ENCODE measurements at places on chromosomes 1 and 21.

GRCh38 chr21:45164124-45164511 lies 89.7 kb downstream of the ADARB1 start:
- no peak for DNase-seq

GRCh38 chr1:106721790-106722189 lies 334.7 kb upstream of the PRMT6 start:
- peak; percentile 23 for DNase-seq

DNA sequence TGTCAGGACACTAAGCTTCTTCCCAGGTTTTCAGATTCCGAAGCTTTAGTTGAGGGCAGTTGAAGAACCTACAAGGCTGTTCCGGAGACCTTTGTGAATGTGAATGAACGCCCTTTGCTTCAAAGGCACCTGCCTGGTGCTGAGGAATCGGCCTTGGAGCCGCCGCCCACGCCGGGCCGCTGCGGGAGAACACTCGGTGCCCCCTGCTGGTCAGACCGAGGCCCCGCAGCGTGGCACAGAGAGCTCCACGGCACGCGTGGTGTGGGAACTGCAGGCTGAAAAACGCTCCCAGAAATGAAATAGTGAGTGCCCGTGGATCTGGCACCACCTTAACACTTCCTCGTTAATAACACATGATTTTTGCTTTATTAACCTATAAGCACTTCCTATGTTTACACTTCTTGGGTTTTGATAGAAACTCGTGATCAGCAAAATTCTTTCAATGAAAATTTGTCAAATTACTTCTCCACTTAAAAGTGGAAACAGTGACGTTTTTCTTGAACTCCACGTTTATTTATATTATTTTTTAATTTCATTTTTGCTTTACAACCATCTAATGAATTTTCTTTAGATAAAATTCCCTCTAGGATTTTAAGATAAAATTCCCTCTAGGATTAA lies 460.6 kb downstream of the DSCAM start:
- DNase-seq, result peak; percentile 62

DNA sequence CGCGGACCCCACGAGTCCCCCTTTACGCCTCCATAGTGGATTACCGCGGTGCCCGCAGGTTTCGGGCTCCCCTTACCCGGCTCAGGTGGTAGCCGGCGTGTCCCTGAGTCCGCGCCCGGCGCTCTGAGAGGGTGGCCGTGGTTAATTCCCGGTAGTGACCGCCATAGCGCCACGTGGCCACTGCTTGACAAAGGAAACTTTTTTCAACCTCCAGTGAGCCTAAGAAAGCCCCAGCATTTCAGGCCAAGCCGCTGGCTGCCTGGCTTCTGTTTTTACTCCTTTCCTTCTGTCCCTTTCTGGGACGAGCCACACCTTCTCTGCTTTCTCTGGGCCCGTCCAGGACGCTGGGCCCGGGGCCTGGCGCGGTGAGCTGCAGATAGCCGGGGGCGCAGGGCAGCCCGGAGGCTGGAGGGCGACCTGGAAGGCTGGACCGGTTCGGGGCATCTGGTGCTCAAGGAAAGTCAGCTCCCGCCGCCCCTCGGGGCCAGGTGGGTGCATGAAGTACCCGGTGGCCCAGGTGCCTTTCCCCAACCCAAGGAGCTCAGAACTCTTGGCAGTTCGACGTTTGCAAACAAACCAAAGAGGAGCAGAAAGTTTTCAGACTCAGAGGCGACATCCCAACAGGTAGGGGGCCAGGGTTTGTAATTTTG lies 540 bp upstream of the C1orf198 start:
- DNase-seq, result peak; percentile 51

GRCh38 chr1:6560267-6560666 lies 5.2 kb downstream of the TAS1R1 start:
- no peak for DNase-seq

- no peak for DNase-seq
Measured at GRCh38 chr1:79638382-79638781, 631.9 kb upstream of the ADGRL4 start.

GRCh38 chr1:243733670-243734307 lies 116.3 kb downstream of the AKT3 start:
- no peak for DNase-seq

GRCh38 chr1:247385283-247385682 lies 30.7 kb upstream of the NLRP3 start:
- DNase-seq, result no peak

GRCh38 chr1:223198628-223198965 lies 55.5 kb upstream of the TLR5 start:
- DNase-seq, result no peak

DNA sequence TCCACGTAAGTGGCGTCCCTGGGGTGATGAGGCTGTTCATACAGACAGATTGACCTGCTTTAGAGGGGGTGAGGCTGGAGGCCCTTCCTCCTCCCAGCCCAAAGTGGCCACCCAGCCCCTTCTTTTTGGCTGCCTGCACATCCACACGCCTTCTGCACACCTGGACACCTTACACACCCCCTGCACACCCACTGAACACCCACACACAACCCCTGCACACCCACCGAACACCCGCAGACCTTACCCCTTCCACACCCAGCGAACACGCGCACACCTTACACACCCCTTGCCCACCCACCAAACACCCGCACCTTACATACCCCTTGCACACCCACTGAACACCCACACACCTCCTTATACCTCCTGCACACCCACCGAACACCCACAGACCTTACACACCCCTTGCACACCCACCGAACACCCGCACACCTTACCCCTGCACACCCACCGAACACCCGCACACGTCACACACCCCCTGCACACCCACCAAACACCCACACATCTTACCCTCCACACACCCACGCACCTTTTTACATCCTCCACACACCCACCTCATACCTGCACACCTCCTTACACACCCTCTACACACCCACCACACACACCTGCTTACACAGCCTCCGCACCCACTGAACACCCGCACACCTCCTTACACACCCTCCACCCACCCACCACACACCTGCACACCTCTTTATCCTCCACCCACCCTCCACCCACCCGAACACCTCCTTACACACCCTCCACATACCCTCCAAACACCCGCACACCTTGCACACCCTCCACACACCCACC lies 37.7 kb downstream of the COQ8A start:
- no peak for DNase-seq

DNA sequence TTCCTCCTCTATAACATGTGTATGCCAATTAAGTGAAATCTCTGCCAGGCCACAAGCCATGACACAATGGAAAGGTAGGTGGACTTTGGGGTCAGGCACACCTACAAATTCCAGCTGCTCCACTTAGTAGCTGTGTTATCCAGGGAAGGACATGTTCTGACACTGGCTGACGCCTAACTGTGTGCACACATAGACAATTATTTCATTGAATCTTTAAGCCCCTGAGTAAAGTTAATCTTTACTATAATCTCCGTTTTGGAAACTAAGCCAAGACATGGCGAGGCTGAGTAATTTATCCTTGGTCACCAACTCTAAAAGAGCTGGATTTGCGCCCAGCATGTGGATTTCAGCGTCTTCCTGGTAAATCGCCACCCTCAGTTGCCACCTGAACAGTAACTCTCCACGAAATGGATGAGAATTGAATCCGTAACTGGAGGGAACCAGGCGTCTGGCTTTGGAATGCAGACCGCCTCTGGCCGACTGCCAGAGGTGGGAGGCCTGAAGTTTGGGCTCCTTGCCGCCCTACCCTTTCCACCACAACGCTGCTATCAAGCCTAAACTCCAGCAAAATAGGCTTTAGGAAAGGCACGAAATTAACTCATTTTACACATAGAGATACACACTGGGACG lies 888 bp upstream of the SNRPE start:
- peak; percentile 12 for DNase-seq

DNA sequence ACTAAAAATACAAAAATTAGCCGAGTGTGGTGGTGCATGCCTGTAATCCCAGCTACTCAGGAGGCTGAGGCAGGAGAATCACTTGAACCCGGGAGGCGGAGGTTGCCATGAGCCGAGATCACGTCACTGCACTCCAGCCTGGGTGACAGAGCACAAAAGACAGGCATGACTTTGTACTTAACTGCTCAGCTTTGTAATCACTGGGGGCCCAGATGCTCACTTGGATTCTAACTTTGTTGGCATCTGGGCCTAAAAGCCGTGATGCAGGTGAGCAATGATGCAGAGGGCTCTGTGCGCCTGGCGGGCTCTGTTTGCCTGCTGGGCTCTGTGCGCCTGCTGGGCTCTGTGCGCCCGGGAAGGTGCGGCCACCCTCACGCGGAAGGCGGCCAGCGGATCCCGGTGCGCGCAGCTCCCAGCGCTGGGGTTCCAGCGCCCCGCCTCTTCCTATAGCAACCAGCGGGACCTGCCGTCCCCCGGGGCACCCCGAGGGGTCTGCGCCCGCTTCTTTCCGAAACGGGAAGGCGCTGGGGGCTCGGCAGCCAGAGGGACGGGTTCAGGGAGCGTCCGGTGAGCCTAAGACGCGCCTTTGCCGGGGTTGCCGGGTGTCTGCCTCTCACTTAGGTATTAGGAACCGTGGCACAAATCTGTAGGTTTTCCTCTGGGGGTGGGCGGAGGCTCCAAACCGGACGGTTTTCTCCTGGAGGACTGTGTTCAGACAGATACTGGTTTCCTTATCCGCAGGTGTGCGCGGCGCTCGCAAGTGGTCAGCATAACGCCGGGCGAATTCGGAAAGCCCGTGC lies 31.7 kb downstream of the PRMT2 start:
- no peak for DNase-seq

DNA sequence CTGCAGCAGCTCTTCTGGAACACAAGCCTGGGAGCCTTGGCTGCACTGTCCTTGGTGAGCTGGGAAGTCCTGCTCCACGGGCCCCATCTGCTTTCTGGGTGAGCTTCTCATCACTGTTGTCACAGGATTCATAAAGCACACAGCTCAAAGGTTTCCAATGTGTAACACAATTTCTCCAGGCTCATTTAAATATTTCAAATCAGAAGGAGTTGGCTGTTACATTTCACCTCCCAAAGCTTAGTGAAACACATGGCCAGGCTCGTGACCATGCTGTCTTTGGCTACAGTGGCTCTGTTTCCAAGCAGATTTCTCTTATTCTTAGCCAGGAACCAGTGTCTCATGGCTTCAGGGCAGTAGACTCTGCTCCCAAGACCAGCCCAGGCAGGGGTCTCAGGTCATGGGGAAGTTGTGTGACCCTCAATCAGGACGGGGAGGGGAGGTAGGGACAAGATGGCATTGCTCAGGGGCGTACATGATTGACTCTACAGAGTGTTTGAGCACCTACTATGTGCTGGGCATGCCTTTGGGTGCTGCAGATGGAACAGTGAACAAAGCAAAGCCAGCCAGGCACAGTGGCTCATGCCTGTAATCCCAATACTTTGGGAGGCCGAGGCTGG lies 353.0 kb downstream of the NPHP4 start:
- no peak for DNase-seq

DNA sequence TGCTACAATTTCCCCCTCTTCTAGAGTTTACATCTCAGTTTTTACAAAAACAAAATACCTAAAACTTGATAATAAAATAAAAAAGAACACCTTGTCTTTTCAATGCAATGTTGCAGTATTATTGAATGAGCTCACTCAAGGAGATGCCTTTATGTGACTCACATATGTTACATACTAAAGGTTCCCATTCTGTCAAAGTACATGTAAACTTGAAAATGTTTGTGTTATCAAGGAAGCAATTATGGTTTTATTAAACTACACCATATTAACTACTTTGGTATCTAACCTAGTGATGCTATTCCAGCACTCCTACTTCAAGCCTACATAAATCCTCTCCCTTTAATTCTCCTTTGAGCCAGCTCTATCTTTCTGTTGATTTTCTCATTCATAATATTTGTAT lies 658.3 kb downstream of the PTPRC start:
- DNase-seq, result no peak

- DNase-seq, result no peak
Measured at GRCh38 chr1:220754212-220754917, 6.2 kb downstream of the MTARC2 start.

DNA sequence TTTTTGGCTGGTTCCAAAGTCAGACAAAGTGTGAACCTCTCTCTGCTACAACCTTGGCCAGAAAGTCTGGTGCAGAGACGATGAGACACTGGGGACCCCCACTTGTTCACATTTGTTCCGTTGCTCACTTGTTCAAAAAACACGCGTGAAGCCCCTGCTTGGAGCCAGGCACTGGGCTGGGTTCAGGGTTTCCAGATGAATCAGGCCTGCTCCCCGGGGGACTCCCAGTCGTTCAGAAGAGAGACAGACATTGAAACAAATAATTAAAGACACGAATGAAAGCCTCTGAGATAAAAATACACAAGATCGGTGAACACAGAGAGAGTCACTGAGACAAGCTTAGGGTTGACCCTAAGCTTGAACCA lies 101.5 kb upstream of the RUNX3 start:
- DNase-seq, result no peak

DNA sequence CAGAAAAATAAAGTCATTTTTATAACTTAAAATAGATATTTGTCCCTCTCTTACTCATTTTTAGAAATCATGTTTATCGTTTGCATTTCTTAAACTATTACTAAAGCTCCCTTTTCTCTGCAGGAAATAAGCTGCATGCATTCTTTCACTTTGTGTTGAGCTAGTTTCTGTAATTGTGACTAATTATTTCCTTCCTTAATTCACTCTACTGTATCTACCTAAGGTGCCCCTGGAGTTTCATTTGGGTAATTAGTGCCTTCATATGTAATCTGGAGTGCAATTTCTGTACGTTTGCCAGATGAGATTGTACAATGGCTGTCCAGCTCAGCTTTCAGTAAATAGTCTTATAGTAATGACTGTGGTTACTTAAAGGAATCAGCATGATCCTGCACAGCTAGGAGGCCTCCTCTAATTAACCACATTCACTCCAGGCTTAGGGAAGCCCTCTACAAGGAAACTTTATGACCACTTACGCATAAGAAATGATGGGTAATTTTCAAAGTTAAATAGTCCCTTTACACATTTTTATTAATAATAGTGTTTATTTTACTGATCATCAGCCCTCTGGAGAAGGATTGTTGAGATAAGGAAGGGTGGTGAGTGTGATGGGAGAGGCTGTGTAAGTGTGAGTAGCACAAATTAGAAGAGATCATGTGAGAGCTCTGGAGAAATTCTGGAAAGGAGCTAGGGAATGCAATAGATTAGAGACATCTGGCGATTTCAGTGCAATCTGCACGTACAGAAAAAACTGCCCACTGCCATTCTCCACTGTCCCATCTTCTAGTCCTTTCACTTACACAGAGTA lies 86.8 kb downstream of the LRRC8C start:
- DNase-seq, result no peak

- DNase-seq, result peak; percentile 73
Measured at GRCh38 chr1:41639332-41639936, 155.0 kb upstream of the EDN2 start.

DNA sequence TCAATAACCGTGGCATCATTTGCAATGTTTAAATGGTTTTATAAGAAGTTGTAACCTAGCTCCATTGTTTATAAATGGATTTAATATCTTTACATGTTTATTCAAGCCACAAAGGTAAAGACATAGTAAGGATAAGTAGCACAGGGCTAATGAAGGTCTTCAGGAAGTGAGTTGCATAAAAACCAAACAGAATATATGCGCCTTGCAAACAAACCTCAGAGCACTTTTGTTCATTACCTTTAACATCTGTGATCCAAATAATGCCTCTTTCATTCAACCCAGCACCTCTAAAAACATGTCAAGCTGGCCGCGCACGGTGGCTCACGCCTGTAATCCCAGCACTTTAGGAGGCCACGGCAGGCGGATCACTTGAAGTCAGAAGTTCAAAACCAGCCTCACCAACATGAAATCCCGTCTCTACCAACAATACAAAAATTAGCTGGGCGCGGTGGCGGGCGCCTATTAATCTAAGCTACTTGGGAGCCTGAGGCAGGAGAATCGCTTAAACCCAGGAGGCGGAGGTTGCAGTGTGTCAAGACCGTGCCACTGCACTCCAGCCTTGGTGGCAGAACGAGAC lies 25.3 kb downstream of the BRINP3 start:
- DNase-seq, result no peak
